ENCODE measurements at places on chromosomes 2 and 18. TPM values are rescaled to one million over a fixed set of nuclear protein-coding genes. Genes with fewer than 3 reads are reported as not detected.

GRCh38 chr2:238657132-238658053, 190.5 kb upstream of the TWIST2 start:
- no peak for DNase-seq

The SKA1 gene
- polyA plus RNA-seq: 0.14 TPM

DNA sequence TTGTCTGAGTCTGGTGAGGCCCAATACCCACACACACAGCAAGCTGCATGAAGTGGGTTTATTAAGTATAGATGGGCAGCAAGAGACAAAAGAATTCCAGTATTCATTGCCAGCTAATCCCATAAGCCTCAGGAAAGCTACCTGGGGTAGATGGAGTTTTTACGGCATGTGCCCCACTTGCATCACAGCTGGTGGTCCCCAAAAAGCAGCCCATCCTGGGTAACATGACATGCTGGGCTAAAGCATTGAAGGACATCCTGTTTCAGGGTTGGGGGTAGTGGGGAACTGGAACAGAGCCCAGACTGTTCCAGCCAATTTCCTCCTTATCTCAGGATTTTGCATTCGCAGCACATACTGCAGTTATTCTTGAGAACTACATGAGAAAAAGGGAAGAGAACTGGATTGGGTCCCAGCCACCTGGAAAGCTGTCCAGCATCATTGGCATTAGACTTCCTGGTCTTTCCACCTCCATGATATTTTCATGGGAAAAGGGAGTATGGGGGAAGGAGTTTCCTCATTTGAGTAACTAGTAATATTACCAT, 240.1 kb upstream of the MMADHC start:
- DNase-seq: no peak

DNA sequence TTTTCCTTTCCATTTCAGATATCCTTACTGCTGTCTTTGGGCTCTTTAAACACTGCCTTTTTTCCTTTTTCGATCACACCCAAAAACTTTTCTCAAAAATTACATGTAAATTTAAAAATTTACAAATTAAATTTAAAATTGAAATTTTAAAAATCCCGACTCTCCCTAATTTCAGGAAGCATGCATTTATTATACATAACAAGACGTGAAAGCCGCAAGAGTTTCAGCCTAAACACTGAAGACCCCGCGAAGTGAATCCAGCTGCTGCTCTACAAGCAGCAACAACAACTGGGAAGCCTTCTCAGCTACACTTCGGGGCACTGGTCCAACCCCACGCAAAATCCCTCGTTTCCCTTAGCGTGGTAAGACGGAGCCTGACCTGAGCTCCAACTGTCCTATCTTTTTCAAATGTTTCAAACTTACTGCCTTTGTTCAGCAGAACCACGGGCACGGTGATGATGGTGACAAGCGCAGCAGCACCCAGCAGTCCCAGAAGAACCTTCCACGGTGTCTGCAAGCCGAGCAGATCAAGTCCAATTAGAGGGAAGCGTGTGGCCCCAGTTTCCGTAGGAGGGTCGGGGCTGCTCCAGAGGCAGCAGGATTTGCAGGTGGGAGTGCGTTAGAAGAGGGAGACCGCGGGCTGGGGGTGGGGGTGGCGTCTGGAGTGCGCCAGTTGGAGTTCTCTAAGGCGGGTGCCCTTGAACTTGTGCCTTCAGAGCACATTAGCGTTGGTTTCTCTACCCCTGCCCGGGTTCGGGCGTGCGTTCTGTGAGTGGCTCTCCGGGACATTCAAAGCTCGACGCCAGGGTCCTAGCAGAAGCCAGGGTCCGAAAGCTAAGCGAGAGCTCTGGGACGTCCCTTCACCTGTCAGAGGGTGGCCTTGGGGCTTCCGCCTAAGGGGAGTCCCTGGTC, 783 bp downstream of the DPP4 start:
- DNase-seq: no peak

The POTEC gene
- not detected for polyA plus RNA-seq

DNA sequence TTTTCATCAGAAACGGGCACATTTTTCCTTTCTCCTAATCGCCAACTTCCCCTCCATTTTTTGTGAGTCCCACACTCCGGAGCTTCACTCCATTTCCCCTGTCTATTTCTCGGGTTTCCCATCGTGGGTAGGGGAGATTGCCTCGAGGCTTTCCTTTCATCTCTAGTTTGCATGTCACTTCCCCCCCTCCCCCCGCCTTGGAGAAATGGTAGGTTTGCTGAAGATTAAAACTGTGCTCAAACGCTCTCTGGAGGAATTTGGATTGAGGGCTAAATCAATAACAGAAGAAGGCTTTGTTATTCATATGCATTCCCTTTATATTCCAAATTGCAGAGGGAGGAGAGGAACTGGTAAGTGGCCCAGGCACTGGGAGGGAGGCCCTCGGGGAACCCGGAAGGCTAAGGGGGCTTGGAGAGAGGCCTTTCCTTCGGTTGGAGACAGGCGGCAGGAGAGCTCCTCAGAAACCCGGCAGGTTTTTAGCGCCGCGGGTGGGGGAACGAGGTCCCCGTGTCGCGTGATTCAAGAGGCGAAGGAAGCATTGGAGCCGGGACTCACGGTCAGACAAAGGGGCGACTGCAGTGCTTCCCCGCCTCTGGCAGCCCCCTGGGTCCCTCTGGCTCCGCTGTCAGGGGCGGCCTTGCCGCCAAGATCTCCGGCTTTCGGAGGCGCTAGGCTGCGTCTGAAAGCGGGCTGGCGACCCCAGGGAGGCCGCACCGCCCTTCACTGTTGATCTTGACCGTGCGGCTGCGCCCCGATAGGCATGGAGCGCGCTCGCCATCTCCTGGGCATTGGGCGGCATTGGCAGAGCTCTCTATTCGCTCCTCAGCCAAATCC, 2.4 kb upstream of the HOXD12 start:
- peak; percentile 78 for DNase-seq

- no peak for DNase-seq
These were observed 41.7 kb upstream of the SLC3A1 start for GRCh38 chr2:44233450-44234128.

DNA sequence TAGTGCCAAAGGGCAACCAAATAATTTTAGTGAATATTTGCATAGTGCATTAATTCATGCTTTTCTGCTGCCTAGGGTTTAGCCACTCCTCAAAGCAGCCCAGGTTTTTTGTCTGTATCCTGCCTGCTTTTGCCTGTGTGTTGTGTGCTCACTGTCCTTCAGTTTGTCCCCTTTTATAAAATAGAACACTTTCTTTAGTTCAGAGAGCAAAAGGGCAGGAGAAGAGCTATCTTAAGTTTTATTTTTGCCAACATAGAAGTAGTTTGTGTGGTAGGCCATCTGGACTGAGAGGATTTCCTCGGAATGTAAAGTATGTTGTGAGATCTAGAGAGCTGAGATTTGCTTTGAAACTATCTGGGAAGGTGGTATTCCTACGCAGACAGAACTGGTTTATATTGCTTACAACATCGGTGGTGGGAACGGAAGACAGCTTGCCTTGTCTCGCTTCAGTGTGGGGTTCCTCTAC, 64.9 kb downstream of the EML4 start:
- DNase-seq: no peak

- peak; percentile 11 for DNase-seq
These were observed 16.7 kb downstream of the BCL11A start for GRCh38 chr2:60536746-60537145.

DNA sequence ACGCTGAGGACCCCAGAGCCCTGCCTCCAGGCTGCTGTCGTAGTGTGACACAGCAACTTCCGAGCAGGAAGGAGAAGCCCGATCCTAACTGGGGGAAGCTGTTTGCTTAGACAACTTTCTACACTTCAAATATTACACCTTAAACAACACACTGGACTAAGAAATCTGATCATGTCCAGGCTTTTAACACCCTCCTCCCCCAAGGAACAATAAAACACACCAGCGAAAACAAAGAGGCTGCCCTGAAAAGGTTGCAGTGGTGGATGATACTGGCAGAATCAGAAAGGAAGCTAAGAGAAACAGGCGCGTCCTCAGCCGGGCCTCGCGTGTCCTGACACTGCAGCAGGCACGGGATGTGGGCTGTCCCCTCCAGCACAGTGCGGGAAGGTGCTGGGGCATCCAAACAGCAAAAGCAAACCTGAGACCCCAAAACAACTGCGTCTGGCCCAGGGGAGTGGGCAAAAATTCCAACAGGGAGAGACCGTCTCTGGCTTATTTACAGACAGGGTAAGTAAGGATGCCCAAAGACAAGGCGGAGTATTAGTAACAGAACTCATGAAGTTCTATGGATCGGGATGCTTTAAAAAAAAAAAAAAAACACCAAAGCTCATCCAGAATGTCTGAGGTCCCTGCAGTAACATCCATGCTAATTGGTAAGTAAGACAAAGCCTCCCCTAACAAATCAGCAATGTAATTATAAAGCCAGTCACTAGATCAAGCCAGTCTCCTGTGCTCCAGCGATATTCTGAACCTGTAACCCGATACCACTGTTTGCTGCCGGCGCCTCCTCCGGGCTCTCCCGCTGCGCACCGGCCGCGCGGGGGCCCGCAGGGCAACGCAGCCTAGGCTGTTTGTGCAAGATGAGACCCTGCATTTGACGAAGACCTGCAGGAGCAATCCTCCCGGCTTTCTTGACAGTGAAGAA, 9.0 kb downstream of the SERTAD2 start:
- peak; percentile 91 for DNase-seq

- no peak for DNase-seq
These were observed 378.9 kb upstream of the HNRNPA3 start for GRCh38 chr2:176833671-176834070.

DNA sequence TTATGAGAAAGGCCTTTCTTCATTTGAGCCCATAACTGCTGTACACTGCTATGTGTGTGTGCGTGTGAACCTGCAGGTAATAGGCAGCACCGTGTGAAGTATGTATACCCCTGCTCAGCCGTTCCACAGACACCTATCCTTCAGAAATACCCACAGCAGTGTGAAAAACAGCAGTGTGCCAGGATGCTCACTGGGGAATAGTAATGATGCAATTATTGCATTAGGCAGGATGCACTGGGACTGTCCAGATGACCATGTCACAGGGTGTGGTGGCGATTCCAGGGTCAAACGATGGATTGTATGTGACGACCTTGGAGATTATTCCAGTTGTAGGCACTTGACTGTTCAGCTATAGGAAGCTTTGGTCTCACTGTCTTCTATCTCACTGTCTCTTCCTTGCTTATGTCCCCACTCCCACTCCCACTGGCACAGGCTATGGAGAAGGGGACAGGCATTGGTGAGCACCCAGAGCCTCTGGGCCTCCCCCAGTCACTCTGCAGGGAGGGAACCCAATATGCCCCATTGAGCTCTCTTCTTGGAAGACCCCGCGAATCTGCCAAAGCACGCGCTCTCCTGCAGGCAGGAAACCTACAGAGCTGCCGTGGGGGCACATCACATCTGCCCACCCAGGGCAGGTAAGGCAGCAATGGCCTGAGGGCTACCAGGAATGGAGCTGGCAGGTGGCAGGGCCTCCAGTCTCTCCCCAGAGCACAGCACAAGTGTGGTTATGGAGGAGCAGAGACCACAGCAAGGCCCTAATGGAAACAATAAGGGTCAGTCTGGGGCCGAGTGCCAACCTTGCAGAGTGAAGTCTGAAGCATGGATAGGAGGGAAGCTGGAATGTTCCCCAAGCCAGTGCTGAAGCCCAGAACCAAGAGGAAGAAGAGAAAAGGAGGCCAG, 518.9 kb upstream of the RAB6C start:
- DNase-seq: no peak

- DNase-seq: no peak
These were observed 65.9 kb downstream of the ADI1 start for GRCh38 chr2:3453190-3453999.

GRCh38 chr2:188659656-188660406, 314.3 kb upstream of the COL3A1 start:
- no peak for DNase-seq

DNA sequence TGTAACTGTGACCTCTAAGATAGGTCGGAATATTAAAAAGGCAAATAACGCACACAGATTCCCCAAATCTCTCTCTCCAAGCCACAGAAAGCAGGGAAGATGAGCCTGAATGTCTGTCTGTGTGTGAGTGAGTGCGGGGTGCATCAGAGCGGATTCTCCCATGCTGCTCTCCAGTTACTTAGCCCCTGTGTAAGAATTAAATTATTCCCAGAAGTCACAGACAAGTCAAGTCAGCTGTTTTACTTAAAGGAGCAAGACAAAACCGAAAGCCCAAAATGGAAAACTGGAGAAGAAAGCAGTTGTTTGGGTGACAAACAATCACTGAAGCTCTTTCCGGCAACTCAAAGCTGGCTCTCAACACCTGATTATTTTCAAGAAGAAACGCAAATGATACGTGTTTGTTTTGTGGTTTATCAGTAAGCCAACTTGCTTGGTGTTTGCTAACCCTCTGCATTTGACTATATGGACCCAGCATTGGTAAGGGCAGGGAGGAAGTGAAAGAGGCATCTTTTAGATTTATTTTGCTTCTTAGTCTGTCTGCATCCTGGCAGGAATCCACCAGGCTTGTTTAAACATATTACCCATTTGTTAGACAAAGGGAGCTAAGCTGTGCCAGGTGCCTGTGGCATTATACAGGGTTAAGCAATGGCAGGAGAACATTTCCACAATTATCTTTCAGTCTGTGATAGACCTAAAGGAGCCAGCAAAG, 121.5 kb upstream of the CREB1 start:
- DNase-seq: no peak

DNA sequence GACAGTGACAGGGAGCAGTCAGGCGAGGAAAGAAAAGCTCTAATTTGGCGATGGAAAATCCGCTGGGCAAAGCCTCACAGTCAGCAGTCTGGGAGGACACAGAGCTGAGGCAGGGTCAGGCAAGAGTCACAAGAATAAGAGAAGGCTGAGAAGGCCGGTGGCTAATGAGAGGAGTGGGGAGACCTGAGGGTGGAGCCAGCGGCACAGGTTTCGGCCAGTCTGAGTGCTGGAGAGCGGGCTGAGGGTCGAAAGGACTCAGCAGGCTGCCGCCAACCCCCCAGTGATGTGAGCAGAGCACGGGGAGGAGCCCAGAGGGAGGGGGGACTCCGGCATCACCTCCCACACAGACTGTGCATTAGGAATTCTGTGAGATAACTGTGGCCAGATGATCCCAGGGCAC, 500.6 kb upstream of the MYT1L start:
- no peak for DNase-seq

DNA sequence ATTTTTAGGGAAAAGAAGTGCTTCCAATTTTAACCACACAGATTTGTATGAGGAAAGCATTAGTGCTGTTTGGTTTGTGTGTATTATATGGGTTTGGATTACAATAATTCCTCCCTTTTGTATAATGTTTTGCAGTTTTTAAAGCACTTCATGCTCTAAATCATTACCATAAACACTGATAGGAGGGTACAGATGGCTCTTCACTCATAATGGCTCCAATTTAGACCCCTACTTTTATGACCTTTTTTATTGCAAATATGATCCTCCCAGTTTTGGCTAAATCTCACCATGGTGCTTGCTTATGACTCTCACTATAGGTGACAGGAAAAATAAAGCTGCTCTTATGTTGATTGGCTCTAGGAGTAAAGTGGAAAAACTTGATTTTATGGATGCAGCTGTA, 23.8 kb upstream of the TMEM17 start:
- no peak for DNase-seq

- DNase-seq: no peak
These were observed 36.8 kb upstream of the APCDD1 start for GRCh38 chr18:10417664-10418063.

GRCh38 chr2:165161510-165161909, 42.3 kb downstream of the SCN3A start:
- DNase-seq: no peak

The KCNK3 gene
- polyA plus RNA-seq: 29.3 TPM

Data from right cardiac atrium (tissue), 5 donors.